ENCODE measurements at places on chromosomes 6 and 20.

DNA sequence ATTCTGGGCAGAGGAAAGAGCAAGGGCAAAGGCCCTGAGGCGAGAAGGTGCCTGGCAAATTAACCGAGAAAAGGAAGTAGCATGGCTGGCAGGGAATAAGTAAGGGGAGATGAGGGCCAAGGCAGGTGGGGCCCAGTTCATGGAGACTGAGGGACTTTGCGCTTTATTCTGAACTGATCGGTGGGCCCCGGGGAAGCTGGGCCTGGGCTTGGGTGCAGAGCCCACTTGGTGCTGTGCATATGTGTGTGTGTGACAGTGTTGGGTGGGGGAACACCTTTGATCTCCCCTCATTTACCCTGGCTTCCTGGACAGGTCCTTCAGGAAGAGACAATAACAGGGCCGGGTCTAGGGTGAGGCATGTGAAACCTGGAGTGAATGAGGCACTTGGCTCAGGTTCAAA, 2.9 kb upstream of the MDFI start:
- DNase-seq: no peak

- DNase-seq: no peak
These were observed 52.9 kb upstream of the FABP7 start for GRCh38 chr6:122726649-122727048.

GRCh38 chr20:19274412-19275015, 62.1 kb downstream of the SLC24A3 start:
- DNase-seq: no peak

DNA sequence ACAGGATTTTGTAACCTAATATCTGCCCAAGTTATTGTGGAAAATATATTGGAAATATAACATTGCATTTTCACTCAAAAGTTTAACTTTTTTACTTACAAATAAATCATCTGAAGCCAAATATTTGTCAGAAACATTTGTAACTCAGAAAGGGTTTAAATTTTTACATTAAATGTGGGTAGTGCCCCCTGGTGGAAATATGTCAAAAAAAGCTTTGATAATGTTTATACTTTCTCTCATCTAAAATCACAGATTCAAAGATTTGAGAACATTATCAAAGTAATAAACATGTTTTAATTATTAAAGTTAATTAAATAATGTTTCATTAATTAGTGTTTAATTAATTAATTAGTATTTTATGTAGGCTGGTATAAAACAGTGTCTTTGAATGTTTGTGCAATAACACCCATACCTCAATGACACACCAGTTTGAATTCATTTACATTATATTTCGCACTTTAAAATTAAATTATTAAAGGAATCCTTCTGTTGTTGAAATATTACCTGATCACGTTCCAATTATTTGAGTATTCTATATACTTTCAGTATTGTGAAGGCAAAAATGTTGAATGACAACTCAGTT, 320.1 kb upstream of the FKBP1C start:
- no peak for DNase-seq

GRCh38 chr20:47897461-47897860, 112.2 kb upstream of the SULF2 start:
- no peak for DNase-seq

GRCh38 chr20:5198651-5198924, 71.8 kb downstream of the CDS2 start:
- no peak for DNase-seq

DNA sequence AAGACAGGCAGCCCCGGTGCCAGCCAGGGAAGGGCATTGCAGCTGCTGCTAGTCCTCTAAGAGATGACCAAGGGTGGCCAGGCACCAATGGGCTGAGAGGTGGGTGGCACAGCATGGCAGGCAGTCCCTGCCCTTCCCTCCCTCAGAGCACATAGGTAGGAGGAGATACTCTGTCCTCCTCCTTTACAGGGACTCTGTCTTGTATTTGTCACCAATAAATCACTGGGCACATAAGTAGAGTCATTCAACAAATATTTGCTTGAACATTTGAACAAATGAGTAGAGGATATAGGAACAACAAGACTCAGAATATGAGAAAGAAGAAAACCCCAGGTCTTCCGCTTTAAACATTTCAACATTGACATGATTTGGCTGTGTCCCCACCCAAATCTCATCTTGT, 69.4 kb upstream of the CLDN20 start:
- DNase-seq: no peak

DNA sequence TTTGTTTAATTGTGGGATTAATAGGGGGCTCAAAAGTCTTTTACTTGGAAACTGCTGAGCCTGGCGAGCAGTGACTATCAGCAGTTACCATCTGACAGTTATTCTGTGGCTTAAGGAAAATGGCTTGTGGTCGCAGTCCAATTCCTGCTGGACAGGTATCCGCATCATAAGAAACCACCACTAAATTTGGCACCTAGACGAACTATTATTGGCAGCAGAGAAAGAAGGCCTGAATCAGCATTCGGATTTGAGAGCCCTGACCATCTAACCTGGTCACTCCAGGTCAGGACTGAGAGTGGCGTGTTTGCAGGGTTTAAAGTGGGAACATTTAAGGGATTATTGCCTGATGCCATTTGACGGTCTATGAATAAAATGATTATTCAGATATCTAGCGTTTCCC, 146.4 kb downstream of the RPS12 start:
- DNase-seq: no peak
